Occipital lobe (tissue), 3 donors: ENCODE measurements at places on chromosomes 3 and 15.

GRCh38 chr15:98939311-98940080 lies 68.1 kb downstream of the PGPEP1L start:
- DNase-seq: no peak

GRCh38 chr3:9147215-9147895 lies 102.1 kb downstream of the SRGAP3 start:
- no peak for DNase-seq

DNA sequence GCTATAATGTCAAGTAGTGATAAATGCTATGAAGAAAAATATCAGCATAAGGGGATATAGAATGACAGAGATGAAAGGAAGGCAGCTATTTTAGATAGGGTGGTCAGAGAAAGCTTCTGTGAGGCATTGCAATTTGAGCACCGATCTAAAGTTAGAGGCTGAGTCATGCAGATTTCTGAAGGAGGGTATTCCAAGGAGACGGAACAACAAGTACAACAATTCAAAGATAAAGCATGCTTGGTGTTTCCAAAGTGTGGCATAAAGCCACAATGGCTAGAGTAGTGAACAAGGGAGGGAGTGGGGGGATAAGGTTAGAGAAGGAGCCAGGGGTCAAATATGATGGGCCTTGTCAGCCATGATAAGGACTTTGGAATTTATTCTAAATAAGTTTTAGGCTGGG lies 71.9 kb downstream of the PFN2 start:
- DNase-seq: no peak

GRCh38 chr15:101641129-101641764 lies 10.9 kb downstream of the TM2D3 start:
- peak; percentile 35 for DNase-seq

DNA sequence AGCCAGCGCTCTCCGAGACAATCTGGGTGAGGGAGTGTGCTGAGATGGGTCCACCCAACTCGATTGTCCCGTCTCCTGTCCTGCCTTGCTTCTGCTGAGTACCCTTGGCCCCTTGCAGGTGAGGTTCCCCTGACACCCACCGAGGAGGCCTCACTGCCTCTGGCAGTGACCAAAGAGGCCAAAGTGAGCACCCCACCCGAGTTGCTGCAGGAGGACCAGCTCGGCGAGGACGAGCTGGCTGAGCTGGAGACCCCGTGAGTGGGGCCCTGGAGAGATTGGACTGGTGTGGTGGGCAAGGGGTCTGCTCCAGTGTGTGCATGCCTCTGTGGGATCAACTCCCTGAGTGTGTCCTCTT lies 23.6 kb downstream of the NBEAL2 start:
- DNase-seq: no peak

DNA sequence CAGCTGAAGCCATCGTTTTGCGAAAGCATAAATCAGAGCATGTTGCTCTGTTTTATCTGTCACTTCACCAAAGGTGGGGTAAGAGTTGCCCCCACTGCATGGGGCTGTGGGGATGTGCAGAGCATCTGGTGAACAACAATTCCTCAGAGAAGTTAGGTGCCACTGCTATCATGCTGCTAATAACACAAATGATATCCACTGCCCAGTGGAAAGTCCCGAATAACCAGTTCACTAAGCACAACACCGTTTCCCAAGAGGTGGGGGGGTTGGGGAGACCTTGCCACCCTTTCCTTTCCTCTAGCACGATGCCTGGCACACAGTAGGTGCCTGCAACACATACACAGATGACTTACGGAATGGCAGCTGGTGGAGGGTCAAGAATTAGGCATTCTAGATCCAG lies 38.6 kb downstream of the FAM3D start:
- DNase-seq: no peak

- DNase-seq: no peak
Observed at GRCh38 chr3:115768661-115769060, 145.4 kb downstream of the GAP43 start.

GRCh38 chr3:61141227-61141626 lies 110.0 kb downstream of the FHIT start:
- no peak for DNase-seq

GRCh38 chr15:99704444-99704838 lies 28.8 kb downstream of the LYSMD4 start:
- no peak for DNase-seq

DNA sequence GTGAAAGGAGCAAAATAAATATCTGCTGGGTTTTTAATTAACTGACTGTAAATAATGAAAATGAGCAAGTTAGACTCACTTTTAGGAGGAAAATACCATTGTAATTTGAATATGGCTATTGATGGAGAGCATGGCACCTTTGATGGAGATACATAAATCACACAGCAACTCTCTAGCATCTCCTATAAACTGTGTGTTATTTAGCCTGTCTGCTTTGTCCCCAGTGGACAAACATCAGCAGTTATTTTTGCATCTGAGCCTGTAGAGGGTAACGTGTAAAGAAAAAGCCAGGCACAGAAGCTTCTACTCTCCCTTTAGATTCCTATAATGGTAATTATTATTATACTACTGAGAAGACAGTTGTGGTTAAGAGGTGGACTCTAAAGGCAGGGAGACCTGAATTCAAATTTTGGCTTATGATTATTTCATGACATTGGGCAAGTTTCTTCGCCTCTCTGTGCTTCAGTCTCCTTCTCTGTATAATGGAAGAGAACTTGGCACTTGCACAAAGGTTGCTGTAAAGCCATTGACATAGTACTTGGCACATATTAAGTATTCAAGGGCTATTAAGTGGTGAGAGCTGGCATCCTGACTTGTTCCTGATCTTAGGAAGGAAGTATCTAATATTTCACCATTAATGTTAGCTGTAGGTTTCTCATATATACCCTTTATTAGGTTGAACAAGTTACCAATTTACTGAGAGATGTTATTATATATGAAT lies 289.5 kb upstream of the TRIM42 start:
- no peak for DNase-seq

- no peak for DNase-seq
Observed at GRCh38 chr3:32945136-32945535, 6.3 kb upstream of the CCR4 start.

- DNase-seq: no peak
Observed at GRCh38 chr3:70273492-70273891, 38.9 kb downstream of the MDFIC2 start.

- DNase-seq: no peak
Observed at GRCh38 chr15:65332391-65333147, 28.1 kb downstream of the RNU5B-1 start.

DNA sequence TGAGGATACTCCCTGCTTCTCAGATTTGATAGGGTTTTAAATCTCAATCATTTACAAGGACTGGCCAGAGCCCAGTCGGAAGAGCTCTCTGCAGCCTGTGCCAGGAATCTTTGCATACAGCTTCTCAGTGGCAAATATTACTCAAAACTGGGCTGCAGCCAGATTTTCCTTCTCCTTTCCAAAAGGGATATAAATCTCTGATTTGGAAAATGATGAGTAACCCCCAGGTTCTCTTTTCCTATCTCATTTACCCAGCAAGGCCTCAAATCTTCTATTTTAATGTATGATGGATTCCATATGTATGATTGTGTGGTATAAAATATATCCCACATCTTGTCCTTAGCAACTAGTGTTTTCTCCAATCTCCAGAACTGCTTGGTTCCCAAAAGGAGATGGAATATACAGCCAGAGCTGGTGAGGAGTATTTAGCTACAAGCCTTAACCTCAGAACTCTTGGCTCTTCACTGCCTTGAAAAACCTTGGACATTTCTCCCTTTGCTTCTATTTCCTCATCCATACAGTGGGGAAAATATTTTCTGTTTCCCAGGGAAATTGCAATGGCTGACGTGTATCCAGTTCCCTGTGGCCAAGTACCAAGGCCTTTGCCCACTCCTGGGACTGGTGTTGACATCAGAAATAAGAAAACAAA lies 114.4 kb downstream of the ATG7 start:
- DNase-seq: no peak

- DNase-seq: no peak
Observed at GRCh38 chr3:53913401-53913800, 21.7 kb upstream of the SELENOK start.

DNA sequence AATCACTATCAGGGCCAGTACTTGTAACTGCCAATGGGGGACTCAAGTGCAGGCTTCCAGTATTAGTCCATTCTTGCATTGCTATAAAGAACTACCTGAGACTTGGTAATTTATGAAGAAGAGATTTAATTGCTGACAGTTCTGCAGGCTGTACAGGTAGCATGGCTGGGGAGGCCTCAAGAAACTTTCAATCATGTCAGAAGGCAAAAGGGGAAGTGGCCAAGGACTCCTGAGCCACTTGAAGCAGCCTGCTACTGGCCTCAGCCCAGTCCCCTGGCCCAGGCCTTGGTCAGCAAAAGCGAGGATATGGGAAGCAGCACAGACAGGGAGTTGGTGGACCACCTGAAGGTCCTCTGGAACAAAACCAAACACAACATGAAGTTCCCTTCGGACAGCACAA lies 29.2 kb upstream of the OR5K1 start:
- DNase-seq: no peak

GRCh38 chr3:152026033-152026556 lies 152.7 kb downstream of the SUCNR1 start:
- no peak for DNase-seq

DNA sequence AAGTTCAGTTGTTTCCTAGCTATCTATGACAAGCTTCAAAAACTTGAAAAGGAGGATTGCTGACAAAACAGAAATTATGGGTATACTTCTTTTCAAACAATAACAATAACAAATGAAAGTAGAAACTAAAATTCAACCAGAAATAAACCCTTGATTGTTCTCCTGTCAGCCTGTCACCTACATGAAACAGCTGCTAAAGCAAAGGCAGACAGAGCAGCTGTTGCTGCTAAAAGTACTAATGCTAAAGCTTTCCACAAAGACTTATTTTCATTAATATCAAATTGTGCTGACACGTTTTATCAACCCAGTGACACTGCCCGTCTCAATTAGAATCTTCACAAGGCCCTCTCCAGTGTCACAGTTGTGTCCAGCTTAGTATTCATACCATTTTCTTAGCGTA lies 533.2 kb upstream of the GBE1 start:
- DNase-seq: no peak

- no peak for DNase-seq
Observed at GRCh38 chr15:92117261-92117731, 263.8 kb downstream of the SLCO3A1 start.

- no peak for DNase-seq
Observed at GRCh38 chr3:34676436-34676835, 878.0 kb downstream of the PDCD6IP start.

GRCh38 chr3:149579838-149580542 lies 77.8 kb downstream of the WWTR1 start:
- no peak for DNase-seq

GRCh38 chr15:74389241-74390048 lies 22.0 kb upstream of the CYP11A1 start:
- no peak for DNase-seq

GRCh38 chr3:183018421-183019192 lies 38.3 kb upstream of the DCUN1D1 start:
- no peak for DNase-seq

DNA sequence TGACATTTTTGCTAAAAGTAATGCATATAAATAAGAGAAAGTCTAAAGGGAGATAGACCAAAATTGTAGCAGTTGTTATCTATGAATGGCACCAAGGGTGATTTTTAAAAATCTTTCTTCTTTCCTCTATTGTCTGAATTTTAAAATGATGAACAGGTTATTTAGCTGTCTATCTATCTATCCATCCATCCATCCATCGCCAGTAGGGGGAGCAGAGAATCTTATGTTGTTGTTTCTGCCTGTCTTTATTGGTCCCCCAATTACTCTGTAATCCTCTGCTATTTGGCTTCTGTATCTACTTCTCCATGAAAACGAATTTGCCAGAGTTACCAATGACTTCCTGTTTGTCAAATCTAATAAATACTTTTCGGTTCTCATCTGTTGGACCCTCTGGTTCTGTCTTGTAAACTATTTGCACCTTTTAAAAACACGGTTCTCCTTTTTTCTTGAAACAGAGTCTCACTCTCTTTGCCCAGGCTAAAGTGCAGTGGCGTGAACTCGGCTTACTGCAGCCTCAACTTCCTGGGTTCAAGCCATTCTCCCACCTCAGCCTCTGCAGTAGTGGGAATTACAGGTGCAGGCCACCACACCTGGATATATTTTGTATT lies 86.0 kb downstream of the ECT2 start:
- DNase-seq: no peak

GRCh38 chr3:113157408-113158030 lies 53.8 kb upstream of the BOC start:
- DNase-seq: no peak

GRCh38 chr3:42490243-42490642 lies 12.2 kb upstream of the VIPR1 start:
- DNase-seq: no peak

GRCh38 chr15:89174476-89174875 lies 46.9 kb downstream of the RLBP1 start:
- no peak for DNase-seq

GRCh38 chr3:51568036-51568435 lies 29.5 kb downstream of the RAD54L2 start:
- DNase-seq: no peak

DNA sequence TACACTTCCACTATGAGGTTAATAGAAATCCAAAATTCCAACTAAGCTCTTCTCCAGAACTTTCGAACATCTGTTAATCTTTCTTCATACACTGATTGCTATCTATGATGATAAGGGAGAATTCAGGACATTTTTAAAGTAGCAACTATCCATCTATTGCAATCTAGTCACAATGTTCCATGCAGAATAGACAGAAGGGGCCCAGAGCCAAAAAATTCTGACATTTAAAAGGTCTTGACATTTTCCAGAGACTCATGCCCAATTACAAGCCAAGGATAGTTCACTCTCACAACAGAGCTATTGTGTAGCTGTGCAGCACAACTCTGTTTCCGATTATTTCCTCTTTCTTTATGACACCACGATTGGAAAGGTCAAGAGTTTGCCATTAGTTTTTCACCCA lies 999.7 kb upstream of the ALCAM start:
- DNase-seq: no peak

DNA sequence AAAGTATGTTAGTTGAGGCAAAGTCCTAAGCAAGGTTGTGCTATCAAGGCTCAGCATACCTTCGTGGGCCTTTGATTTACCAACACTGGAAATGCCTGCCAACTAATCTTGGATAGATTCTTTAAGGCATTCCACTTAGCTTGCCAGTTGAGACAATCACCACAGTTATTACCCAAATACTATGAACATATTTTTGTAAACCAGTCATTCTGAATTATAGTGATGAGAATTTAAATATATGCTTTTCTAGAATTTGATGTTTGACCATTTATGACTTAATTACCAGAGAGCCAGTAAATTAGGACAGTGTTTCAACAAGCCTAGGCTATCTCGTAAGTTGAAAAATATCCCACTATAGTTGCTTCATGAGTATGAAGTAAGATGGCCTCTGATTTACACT lies 15.5 kb downstream of the TRIM59 start:
- DNase-seq: no peak
